ENCODE measurements at places on chromosomes 7 and 10. TPM values are rescaled to one million over a fixed set of nuclear protein-coding genes. Genes with fewer than 3 reads are reported as not detected.

The C7orf33 gene
- polyA plus RNA-seq: not detected

DNA sequence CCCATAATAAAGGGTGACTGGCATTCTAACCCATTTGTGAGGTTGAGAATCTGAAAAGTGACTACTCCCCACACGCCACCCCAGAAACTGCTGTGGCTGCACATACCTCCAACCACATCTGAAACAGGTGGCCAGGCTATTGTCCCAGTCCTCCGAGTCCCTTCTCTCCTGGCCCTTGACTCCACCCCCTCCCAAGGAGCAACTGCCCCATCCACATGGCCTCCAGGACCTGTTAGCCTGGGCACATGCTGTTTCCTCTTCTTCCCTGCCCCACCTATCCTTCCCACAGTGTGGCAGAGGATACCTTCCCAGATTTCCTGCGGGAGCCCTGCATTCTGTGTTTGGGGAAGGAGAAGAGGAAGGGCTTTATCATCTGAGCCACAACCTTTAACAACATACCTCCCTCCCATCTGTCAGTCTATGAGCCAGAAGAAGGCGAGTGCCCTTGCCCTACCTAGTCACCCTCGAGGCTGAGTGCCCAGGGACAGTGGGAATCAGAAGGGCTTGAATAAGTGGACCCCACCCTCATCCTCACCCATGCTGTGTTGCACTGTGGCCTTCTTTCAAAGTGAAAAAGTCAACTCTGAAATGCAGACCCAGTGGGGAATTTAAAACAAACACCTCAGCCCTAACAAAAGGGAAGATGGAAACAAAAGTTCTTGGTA, 11.9 kb downstream of the STEAP1B start:
- H3K27ac ChIP-seq: no peak overlapping the region
- H3K4me3 ChIP-seq: no peak overlapping the region
- no peaks in the 10 kb centered on the region for H3K36me3 ChIP-seq

- no peak for DNase-seq
- H3K4me3 ChIP-seq: no peak overlapping the region
- no peaks in the 10 kb centered on the region for H3K27me3 ChIP-seq
- peaks cover 17% of the 10 kb centered on the region for H3K4me1 ChIP-seq
- H3K36me3 ChIP-seq: no peaks in the 10 kb centered on the region
Observed at GRCh38 chr7:130926001-130926691, 192.1 kb upstream of the KLF14 start.

- no peak overlapping the region for H3K27ac ChIP-seq
- peaks cover 3% of the 10 kb centered on the region for H3K4me1 ChIP-seq
- no peak overlapping the region for H3K4me3 ChIP-seq
- no peak for DNase-seq
- peaks cover 7% of the 10 kb centered on the region for H3K36me3 ChIP-seq
- H3K27me3 ChIP-seq: no peaks in the 10 kb centered on the region
Observed at GRCh38 chr7:139640681-139641080, 117.2 kb downstream of the CLEC2L start.

The GIMAP7 gene
- 14.7 TPM for polyA plus RNA-seq

The SRRM3 gene
- 5.8 TPM for polyA plus RNA-seq

GRCh38 chr10:127283576-127283975, 87.2 kb upstream of the INSYN2A start:
- H3K27ac ChIP-seq: no peak overlapping the region
- peaks cover 4% of the 10 kb centered on the region for H3K4me1 ChIP-seq
- DNase-seq: no peak
- no peaks in the 10 kb centered on the region for H3K36me3 ChIP-seq
- no peak overlapping the region for H3K4me3 ChIP-seq

DNA sequence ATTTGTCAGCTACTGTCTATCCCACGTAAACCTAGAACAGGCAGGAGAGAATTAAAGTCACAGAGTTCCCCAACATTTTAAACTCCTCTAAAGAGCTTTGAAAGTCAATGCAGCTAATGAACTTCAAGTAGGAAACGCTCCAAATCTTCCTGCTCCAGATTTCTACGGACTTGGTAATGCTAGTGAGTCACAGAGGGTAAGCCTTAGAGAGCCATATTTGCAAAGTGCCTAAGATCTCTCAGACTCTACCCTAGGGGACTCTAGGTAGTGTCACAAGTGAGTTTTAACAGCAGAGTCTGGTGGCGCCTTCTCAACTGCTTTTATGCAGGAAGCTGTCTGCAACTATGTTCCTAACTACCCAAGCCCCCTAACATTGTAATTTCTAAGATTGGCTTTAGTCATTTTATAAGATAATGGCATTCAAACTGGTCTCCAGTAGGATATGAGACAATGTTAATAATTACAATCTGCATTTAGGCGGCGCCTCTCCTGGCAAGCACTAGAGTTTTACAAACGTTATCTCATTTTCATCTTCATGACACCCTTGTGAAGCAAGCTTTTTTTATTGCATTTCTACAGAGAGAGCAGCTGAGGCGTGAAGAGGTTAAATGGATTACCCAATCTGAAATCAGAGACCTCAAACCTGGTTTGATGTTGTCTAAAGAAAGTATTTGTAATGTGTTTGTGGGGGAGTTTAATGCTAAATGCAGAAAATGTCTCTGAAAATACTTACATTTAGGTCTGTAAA, 22.0 kb upstream of the FZD1 start:
- H3K4me1 ChIP-seq: peaks cover 24% of the 10 kb centered on the region
- no peak overlapping the region for H3K27ac ChIP-seq
- no peak overlapping the region for H3K4me3 ChIP-seq
- no peaks in the 10 kb centered on the region for H3K27me3 ChIP-seq
- peak; percentile 42 for DNase-seq

The FAS gene
- 6.9 TPM for polyA plus RNA-seq

The EPO gene
- polyA plus RNA-seq: 0.19 TPM

The PAX4 gene
- 2.8 TPM for polyA plus RNA-seq

GRCh38 chr10:12638103-12638502, 288.8 kb downstream of the CAMK1D start:
- H3K27ac ChIP-seq: peak overlapping the region; percentile 2
- peak; percentile 81 for DNase-seq
- H3K4me3 ChIP-seq: no peak overlapping the region
- H3K27me3 ChIP-seq: no peaks in the 10 kb centered on the region
- peaks cover 11% of the 10 kb centered on the region for H3K4me1 ChIP-seq

- DNase-seq: no peak
- H3K4me3 ChIP-seq: no peak overlapping the region
- H3K27me3 ChIP-seq: no peaks in the 10 kb centered on the region
Observed at GRCh38 chr10:131207584-131208532, 103.7 kb downstream of the TCERG1L start.

DNA sequence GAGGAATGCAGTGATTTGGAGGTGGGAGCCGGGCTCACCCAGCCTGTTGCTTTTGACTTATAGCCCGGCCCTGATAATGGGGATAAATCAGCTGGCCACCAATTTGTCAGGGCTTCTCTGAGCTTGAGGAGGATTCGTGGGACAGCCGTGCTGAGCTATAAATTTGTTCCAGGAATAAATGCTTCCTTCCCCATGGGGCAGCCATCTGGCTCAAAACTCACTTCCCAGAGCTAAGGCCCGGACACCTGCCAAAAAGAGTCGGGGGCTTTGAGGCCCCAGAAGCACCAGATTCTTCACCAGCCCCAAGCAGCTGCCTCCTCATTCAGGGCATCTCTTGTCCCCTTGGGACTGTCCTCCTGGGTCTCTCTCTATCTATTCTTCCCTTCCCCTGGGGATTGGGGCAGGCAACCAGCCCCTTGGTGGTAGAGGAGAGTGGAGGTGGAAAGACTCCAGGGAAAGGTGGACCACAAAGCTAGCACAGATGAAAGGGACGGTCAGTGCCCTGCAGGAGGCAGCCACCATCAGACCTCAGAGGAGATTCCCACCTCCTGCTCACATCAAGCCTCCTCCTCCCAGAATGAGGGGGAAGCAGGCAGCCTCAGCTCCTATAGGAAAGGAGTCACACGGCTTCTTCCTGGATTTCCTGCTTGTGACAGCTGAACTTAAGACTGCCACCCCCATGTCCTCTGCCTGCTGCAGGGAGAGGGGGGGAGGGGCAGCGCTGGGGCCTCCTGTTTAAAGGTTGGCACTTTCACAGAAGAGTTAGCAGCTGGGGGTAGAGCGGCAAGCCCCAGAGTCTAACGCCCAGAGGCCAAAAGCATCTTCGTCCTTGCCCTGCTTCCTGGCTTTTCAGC, 44.2 kb upstream of the LRRC4 start:
- no peak overlapping the region for H3K27ac ChIP-seq
- DNase-seq: no peak
- no peak overlapping the region for H3K4me3 ChIP-seq
- H3K27me3 ChIP-seq: no peaks in the 10 kb centered on the region
- H3K36me3 ChIP-seq: peaks cover 55% of the 10 kb centered on the region
- H3K4me1 ChIP-seq: no peaks in the 10 kb centered on the region

The VPS50 gene
- 22.5 TPM for polyA plus RNA-seq

DNA sequence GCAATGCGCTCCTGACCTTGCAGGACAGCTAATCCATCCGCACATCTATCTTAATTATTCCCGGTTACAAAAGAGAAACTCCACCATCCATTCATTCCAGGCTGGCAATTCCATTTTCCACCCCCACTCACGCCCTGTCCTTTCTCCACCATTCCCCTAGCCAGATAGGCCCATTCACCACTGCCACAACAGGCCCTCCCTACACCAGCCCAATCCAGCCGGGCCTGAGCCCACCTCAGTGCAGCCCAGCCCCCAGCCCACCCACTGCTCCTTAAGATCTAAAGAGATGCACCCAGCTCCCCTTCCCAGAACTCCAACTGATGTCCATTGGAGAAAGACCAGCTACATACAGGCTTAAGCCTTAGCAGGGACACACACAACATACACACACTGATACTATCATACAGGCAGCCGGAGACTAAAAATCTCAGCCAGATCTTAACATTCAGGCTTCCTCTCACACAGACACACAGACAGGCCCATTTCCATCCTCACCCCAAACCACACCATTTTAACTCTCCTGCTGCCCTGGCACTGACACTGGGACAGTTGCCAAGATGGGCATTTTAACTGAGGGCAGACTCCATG, 38.0 kb upstream of the PAX2 start:
- H3K36me3 ChIP-seq: no peaks in the 10 kb centered on the region
- no peak overlapping the region for H3K27ac ChIP-seq
- no peaks in the 10 kb centered on the region for H3K4me1 ChIP-seq
- no peak for DNase-seq
- H3K4me3 ChIP-seq: no peak overlapping the region

DNA sequence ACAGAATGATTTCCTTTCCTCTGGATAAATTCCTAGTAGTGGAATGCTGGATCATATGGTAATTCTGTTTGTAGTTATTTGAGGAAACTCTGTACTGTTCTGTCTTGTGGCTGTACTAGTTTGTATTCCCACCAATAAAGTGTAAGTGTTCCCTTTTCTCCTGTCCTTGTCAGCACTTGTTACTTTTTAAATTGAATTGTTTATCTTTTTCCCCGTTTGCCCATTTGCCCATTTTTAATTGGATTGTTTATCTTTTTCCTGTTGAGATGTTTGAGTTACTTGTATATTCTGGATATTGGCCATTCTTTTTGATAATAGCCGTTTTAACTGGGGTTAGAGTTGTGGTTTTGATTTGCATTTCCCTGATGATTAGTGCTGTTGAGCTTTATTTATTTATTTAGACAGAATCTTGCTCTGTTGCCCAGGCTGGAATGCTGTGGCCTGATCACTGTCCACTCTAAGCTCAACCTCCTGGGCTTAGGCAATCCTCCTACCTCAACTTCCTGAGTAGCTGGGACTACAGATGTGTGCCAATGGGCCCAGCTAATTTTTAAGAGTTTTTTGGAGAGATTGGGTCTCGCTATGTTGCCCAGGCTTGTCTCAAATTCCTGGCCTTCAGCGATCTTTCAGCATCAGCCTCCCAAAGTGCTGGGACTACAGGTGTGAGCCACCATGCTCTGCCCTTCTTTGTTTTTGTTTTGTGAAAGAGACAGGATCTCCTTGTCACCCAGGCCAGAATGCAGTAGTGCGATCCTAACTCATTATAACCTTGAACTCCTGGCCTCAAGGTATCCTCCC, 23.0 kb downstream of the BMPR1A start:
- no peaks in the 10 kb centered on the region for H3K27me3 ChIP-seq
- peaks cover 3% of the 10 kb centered on the region for H3K4me1 ChIP-seq
- no peaks in the 10 kb centered on the region for H3K36me3 ChIP-seq
- H3K27ac ChIP-seq: no peak overlapping the region

The LHPP gene
- polyA plus RNA-seq: 40.7 TPM

GRCh38 chr10:128077155-128077875, 48.9 kb downstream of the MKI67 start:
- peaks cover 54% of the 10 kb centered on the region for H3K36me3 ChIP-seq
- no peaks in the 10 kb centered on the region for H3K27me3 ChIP-seq
- no peak overlapping the region for H3K27ac ChIP-seq
- no peak overlapping the region for H3K4me3 ChIP-seq
- no peak for DNase-seq
- H3K4me1 ChIP-seq: peaks cover 8% of the 10 kb centered on the region

The TMEM213 gene
- polyA plus RNA-seq: 0.01 TPM

The UBTD1 gene
- polyA plus RNA-seq: 4.1 TPM

The CDH23 gene
- polyA plus RNA-seq: 1.7 TPM

DNA sequence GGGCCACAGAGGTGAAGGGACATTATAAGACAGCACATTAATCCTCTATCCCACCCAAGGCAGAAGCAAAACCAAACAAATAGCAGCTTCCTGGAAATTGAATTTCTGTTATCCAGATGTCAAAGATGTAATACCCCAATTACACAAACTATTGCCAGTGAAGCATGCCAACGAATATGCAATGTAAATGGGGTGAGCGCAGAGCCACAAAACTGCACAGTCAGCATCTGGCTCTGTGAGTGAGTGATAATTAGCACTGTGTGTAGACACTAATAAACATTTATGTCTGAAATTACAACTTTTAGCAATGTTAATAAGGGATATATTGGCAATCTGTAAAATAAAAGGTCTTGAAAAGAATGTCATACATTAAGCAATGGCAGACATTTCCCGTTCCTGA, 3.2 kb downstream of the BEND7 start:
- H3K36me3 ChIP-seq: no peaks in the 10 kb centered on the region
- no peak overlapping the region for H3K27ac ChIP-seq

The CALML5 gene
- not detected for polyA plus RNA-seq

DNA sequence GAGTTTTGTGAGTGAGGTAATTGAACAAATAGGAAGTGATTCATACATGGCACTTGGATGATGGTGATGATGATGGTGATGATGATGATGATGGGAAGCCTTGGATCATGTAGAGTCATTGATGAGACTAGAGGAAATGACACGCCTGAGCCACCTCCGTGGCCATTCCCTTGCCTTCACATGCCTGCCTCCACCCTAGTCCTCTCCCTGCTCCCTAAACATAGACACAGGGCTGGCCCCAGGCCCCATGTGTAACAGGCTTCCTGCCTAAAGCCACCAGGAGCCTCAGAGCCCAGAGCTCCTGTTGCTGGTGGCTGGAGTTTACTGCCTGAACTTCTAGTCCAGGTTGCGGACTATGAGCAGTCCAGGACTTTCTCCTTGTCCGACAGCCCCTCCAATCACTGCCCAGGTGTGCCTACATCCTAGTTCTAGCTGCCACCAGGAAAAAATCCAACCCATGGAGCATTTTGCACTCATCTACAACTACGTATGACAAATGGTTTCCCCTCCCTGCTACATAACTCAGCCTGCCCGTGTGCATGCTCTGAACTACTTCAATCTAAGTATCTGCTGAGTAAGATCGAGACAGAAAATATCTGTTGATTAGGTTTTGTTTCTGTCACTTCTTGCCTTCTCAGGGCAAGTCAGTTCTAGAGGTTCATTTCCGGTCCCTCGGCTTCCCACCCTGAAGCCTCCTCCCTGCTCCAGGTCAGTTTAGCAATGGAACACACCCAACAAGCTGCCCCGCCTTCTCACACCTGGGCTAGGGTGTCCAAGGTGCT, 35.5 kb upstream of the KDM7A start:
- H3K27me3 ChIP-seq: no peaks in the 10 kb centered on the region
- H3K4me3 ChIP-seq: no peak overlapping the region
- H3K36me3 ChIP-seq: no peaks in the 10 kb centered on the region
- H3K4me1 ChIP-seq: no peaks in the 10 kb centered on the region
- DNase-seq: no peak

Measured in large intestine (tissue), 12 donors.